Mammary epithelial cell (primary cell): ENCODE measurements at places on chromosomes 11 and 22. TPM values are rescaled to one million over a fixed set of nuclear protein-coding genes. Genes with fewer than 3 reads are reported as not detected.

DNA sequence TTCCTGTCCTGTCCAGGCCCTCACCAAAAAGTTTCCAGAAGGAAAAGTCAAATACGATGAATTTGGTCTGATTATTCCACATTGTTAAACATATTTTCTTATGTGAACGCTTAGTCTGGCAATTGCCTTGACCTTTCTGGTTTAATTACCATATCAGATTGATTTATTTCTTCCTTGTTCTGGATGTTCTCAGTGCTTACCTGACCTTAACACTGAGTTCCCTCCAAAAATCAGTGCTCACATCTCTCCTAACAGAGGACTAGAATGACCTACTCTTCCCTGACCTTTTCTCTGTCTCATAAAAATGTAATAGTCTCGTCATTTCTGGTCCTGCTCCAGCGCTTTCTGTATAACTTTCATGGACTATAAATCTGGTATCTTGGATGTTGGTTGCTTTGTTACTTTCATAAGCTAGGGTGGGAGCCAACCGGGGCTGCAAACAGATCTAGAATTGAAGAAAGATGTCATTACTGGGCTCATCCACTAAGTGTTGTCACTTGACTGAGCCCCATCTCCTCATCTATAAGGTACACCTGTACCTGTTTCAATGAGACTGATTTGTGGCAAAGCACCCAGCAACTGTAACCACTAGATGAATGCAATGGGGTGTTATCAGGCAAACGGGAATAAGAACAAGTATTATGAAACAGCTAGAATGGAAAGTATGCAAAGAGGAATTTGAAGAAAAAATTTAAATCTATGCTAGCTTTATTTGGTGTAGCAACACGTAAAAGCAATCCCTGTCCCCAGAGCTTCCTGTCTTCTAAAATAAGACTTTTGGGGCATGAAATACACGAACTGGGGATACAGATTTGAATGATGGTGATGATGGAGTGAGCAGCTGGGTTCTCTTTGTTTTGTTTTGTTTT lies 2.4 kb downstream of the FADS2 start:
- no peak for DNase-seq

DNA sequence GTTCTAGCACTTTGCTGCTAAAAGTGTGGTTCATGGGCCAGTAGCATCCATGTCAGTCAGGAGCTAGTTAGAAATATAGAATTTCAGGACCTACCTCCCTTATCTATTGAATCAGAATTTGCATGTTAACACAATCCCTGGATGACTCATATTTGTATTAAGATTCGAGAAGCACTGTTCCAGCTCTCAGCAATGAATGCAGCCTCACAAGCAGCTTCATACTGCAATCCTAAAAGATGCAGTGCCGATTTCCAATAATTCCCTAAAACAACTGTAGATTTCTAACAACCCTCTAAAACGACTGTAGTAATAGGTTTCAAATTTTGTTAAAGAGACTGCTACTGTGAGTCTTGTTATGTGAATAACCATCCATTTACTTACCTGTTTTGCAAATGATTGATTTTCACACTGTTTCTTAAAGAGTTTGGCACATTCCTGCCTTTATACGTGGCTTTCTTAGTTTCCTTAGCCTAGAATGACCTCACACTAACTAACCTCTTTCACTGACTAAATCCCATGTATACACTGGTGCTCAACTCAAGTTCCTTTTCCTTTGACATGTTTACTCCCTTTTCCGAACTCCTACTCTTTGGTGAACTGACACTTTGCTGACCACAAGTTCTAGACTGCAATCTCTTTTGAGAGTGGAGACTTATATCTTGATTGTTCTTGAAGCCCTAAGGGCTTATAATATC lies 511.8 kb downstream of the METTL15 start:
- peak; percentile 62 for DNase-seq

DNA sequence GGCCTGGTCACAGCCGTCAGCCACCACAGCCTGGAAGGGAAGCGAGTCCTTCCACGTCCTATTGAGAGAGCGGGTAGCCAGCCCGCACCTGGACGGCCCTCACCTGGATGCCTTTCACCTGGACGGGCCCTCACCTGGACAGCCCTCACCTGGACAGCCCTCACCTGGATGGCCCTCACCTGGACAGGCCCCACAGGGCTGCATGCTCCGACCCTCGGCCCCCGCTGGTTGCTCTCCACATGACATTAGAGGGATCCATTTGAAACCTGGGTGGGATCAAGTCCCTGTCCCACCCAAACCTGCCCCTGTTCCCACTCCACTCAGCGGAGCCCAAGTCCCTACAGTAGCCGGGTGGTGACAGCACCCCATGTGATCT lies 3.7 kb downstream of the C1QTNF6 start:
- no peak for DNase-seq

DNA sequence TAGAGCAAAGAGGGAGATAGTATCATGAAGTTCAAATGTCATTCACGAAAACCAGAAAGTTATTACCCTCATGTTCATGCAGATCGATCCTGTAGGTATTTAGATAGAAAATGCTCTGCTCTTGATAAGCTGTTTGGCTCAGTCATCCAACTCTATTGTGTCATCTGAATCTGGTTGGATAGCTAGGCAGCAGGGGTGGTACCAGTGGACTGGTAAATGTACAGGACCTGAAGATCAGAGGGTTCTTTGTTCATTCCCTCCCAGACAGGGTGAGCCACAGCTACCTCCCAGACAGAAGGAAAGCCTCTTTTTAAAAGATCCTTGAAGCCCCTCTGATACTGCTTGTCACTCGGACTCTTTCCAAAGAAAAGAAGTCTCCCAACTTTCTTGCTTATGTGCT lies 29.8 kb upstream of the DRD2 start:
- peak; percentile 82 for DNase-seq

DNA sequence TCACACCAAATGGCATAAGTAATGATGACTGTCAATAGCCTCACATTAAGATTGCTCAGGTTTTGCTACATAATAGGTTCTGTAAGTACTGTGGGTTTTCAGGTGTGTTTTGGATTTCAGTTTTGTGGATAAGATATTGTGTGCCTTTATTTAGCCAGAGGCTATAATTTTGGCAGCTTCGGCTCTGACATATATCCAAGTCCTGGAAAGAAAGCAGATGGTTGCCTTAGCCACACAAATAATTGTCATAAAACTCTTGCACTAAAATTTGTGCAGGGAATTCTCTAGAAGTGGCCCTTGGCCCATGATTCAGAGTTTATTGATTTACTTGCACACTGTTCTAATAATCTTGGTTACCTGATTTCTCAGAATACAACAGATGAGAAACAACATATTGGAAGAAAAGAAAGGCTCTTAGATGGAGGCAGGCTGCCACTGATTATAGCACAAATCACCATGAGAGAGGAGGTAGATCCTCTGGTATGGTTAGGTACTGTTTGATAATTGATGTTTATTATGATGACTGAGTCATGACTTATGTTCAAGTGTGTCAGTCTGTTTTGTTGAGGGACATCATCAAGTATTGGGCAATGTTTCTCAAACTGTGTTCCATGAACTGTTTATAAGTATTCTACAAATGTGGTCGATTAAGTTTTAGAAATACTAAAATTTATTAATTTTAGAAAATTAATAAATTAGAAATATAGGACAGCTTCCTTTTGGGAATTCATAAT lies 9.6 kb downstream of the REXO2 start:
- DNase-seq: no peak

DNA sequence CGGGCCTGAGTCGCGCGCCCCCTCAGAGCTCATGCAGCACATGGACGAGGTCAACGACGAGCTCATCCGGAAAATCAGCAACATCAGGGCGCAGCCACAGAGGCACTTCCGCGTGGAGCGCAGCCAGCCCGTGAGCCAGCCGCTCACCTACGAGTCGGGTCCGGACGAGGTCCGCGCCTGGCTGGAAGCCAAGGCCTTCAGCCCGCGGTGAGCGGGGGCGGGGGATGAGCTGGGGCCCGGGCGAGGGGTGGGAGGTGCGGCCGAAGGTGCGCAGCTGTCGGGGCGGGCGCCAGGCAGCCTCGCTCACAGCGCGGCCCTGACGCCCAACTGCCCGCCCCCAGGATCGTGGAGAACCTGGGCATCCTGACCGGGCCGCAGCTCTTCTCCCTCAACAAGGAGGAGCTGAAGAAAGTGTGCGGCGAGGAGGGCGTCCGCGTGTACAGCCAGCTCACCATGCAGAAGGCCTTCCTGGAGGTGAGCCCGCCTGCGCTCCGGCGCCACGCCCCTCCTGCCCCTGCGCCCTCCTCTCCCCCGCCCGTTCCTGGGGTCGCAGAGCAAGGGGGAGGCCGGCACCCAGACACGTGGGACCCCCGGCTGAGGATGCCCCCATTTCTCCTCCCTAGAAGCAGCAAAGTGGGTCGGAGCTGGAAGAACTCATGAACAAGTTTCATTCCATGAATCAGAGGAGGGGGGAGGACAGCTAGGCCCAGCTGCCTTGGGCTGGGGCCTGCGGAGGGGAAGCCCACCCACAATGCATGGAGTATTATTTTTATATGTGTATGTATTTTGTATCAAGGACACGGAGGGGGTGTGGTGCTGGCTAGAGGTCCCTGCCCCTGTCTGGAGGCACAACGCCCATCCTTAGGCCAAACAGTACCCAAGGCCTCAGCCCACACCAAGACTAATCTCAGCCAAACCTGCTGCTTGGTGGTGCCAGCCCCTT lies 20.5 kb downstream of the EPS8L2 start:
- DNase-seq: peak; percentile 83

- DNase-seq: no peak
These were observed 13.1 kb downstream of the MPPED1 start for GRCh38 chr22:43424666-43425630.

GRCh38 chr11:65928667-65929066 lies 9.4 kb downstream of the DRAP1 start:
- DNase-seq: no peak

DNA sequence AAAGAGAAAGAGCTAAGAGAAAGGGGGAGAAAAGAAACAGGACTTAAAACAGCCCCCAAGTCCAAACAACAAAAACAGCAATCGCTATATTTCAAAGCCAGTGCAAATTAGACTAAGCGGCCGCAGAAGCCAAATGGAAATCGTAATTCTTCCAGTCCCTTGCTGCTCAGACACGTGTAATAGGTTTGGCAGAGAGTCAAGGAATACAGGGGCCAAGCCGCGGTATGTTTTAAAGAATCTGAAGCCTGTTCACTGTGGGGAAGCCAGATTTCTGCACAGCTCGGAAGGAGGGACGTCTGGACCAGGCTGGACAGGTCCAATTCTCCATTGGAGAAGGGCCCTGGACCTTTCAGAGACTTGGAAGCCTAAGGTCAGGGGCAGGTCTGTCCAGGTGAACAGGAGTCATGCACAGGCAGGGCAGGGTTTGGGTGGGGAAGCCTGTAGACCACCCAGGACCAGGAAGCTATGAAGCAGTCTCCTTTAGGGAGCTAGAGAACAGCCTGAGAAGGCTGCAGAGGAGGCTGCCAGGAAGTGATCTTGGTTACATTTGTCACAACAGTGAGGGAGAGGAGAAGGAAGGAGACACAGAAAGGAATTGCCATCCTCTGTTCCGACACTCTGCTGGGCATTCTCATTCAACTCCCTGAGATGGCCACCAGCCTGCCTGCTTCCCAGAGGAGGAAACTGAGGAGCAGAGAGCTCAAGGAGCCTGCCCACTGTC lies 265.5 kb upstream of the ISX start:
- peak; percentile 51 for DNase-seq

DNA sequence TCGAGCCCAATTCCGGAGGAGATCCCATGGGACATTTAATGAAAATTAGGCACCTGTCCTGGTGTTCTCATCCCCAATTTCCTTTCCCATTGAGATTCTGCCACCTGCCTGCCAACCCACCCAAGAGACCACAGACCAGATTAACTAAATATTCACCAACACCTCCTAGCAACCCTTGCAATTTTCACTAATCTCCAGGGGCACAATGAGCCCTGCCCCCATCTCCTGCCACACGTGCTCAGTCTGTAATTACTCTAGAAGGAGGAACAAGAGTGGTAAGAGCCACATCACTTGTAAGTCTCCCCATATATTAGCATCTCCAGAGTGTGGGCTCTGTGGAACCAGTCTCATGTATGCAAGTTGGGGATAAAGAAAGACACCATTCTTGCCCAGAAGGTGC lies 38.0 kb downstream of the IL18BP start:
- DNase-seq: no peak

GRCh38 chr11:68891351-68891948 lies 12.2 kb downstream of the MRPL21 start:
- DNase-seq: no peak

- no peak for DNase-seq
These were observed 25.3 kb upstream of the CRYBB3 start for GRCh38 chr22:25174156-25174887.

DNA sequence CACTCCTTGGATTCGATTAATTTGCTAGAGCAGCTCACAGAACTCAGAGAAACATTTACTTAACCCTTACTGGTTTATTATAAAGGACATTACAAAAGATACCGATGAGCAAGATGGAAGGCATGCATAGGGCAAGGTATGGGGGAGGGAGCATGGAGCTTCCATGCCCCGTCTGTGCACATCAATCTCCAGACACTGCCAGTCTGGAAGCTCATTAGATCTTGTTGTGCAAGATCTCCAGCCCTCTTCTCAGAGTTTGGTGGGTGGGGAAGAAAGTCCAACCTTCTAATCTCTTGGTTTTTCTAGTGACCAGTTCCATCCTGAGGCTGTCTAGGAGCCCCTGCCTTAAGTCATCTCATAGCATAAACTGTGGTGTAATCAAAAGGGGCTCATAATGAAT lies 190.7 kb downstream of the UVRAG start:
- DNase-seq: no peak

- DNase-seq: no peak
These were observed 149.1 kb downstream of the CTTN start for GRCh38 chr11:70547386-70547785.

- no peak for DNase-seq
These were observed 302.4 kb downstream of the MN1 start for GRCh38 chr22:27499121-27499520.

GRCh38 chr11:110425751-110426545 lies 3.8 kb upstream of the FDX1 start:
- DNase-seq: no peak

DNA sequence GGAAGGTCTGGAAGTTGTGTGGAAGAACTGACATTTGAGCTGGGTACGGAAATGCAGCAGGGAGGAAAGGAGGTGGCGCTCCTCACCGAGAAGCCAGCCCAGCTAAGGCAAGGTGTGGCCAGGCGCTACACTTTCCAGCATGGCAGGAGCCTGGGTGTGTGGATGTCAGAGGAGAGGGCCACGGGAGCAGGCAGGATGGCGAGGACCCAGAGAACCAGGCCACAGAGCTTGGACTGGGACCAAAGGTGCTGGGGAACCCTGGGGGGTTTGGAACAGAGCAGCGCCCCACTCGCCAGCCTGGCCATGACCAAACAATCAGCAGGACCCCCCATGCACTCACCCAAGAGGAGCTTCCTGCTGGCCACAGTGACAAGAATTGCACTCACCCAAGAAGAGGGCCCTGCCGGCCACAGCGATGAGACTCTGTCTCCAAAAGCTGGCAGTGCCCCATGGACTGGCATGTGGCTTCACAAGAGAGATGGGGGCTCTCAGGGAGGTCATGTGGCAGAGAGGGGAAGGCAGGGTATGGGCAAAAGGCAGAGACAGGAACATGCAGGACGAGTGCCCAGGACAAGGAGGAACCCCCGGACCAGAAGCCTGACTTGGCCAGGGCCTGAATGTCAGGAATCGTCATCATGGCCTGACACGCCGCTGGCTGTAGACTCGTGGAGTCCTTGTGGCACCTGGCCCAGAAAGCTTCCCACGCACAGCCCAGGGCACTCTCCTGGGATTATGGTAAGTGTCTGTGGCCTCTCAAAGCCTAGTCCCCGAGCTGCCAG lies 45.4 kb downstream of the IGF2 start:
- peak; percentile 72 for DNase-seq

Gene NPTXR
- polyA plus RNA-seq: 1.1 TPM

Gene ZBTB16
- 0.48 TPM for polyA plus RNA-seq

Gene VSIG10L2
- not detected for polyA plus RNA-seq

Gene LPXN
- polyA plus RNA-seq: 68.1 TPM

Gene E2F8
- polyA plus RNA-seq: 3.1 TPM

Gene FBLN1
- 66.8 TPM for polyA plus RNA-seq
